ENCODE measurements at places on chromosomes 3 and 15.

- peak; percentile 0 for DNase-seq
Measured at GRCh38 chr3:65914740-65915367, 123.9 kb downstream of the MAGI1 start.

DNA sequence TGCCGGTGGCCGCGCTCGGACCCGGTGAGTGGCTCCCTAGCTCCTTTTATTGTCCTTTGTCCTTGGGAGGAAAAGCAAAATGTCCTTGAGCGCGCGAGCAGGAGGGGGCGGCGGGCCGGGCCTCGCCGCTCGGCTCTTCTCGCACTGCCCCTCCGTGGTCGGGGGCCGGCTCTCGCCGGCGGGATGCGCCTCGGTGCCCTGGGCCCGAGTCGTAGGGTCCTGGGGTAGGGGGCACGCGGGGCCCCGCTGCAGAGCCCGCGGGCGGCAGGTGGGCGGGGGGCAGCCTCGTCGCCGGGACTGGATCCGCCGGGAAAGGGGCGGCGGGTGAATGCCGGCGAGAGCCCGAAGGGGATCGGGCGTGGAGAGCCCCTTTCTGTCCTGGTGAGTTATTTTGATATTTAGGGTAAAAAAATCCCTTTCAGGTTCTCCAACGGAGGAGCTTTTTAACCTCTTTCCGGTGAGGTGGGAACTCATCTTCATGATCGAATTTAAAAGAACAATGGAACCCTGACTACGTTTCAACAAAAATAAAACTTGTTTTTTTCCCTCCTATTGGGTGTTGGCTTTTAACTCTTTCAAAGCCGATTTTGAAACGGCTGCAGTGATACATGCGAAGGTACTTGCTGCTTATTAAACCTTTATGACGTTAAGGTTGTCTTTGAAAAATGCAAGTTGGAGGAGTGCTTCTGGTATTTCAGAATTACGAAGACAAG, 16.8 kb upstream of the CHD2 start:
- DNase-seq: no peak

GRCh38 chr3:53804697-53805462, 41.3 kb downstream of the CHDH start:
- no peak for DNase-seq

GRCh38 chr15:92683511-92683834, 27.9 kb upstream of the FAM174B start:
- peak; percentile 31 for DNase-seq

GRCh38 chr3:14831916-14832450, 13.2 kb downstream of the FGD5 start:
- no peak for DNase-seq

GRCh38 chr3:62587579-62588031, 214.3 kb upstream of the FEZF2 start:
- DNase-seq: no peak

DNA sequence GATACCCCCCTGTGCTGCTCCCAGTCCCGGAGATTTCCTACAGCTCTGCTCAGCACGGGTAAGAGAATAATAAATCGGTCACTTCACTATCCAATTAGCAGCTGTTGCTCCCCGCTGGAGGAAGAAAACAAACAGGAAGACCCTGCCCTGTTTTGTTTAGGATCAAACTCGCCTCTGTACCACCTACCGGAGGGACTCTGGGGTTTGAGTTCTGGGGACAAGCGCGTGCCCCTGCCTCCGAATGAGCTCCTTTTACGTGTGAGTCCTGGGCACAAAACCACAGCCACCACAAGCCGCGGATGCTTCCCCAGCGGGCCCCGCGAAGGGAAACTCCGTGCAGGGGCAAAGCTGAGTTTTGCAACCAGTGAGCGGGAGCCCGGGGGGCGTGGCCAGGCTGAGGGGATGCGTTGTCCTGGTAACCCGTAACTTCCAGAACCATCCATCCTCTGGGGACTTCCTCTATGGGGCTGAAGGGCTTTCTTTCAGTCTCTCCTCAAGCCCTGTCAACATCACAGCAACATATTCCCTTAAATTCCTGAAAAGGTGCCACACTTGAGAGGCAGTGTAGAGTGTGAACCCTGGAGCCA, 315.7 kb upstream of the PROK2 start:
- peak; percentile 6 for DNase-seq

GRCh38 chr3:38721207-38721772, 71.8 kb upstream of the SCN5A start:
- DNase-seq: no peak

DNA sequence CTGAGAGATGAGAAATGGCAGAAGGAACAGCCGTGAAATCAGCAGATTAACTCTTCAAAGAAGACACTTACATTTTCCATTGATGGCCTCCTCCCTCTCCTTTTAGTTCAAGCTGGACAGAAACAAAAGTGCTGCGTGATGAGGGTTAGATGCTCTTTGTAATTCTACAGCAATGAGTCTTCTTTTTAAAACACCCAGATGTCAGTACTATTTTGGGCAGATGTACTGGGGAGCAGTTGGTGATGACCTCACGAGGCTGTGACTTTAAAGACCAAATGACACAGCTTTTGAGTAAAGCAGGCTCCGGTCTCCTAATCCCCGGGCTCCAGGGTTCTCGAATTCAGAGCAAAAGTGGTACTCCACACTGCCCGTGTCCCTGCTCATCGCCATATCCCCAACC, 198.2 kb downstream of the SLCO3A1 start:
- no peak for DNase-seq

DNA sequence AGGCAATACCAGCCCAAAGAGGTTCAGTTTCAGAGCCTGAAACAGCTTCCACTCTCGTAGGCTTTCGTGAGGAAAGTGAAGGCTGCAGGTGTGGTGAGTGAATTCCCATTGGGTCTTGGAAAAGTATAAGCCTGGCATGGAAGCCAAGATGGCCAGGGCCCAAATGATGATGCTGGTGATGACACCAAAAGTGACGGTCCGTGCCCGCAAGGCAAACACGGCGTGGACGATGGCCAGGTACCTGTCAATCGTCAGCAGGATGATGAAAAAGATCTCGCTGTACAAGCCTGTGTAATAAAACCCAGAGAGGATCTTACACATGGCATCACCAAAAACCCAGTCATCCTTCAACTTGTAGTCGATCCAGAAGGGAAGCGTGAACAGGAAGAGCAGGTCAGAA, 4.4 kb downstream of the CCR1 start:
- DNase-seq: no peak

GRCh38 chr15:88636050-88636449, 2.8 kb upstream of the ISG20 start:
- no peak for DNase-seq

DNA sequence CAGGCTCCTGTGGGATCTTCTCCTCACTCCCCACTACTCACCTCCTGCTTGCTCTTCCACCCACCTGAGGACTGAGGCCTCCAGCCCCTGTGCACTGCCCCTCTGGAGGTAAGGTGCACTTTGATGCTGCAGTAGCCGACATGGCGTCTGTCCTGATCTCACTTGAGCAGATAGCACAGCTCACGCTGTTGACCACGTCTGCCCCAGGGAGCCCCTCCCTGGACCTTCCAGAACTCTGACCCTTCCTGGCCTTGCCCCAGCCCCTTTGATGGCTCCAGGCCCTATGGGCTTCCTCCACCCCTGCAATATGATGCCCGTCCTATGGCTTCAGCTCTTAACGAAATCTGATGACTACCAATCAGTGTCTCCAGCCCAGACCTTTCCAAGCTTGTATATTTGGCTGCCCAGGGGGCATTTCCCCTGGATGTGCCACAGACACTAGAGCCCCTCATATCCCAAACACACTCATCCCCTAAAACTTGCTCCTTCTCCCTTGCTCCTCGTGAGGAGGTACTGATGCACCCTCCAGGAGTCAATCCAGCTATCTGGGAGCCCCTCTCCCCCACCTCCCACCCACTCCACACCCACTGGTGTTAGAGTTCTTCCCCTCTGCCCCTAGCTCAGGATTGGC, 27.1 kb downstream of the KY start:
- DNase-seq: no peak

DNA sequence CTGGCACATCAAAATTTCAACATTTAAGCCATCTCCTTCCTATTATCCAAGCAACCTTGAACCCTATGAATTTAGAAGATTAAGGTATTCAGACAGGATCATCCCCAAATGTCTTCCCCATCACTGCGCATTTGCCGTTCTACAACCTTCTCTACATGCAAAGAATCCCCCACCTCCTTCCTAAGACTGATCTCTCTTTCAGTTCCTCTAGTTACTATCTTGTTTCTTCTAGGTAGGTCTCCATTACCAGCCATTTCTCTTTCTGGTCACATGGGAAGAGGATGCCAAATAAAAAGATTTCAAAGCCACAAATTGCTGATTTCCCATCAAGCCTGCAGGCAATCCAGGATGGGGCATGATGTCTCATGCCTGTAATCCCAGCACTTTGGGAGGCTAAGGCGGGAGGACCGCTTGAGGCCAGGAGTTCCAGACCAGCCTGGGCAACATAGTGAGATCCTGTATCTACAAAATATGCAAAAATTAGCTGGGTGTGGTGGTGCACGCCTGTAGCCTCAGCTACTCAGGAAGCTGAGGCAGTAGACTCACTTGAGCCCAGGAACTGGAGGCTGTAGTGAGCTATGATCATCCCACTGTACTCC, 29.7 kb upstream of the MTMR10 start:
- no peak for DNase-seq

GRCh38 chr3:112606098-112606497, 34.8 kb downstream of the CCDC80 start:
- DNase-seq: no peak

DNA sequence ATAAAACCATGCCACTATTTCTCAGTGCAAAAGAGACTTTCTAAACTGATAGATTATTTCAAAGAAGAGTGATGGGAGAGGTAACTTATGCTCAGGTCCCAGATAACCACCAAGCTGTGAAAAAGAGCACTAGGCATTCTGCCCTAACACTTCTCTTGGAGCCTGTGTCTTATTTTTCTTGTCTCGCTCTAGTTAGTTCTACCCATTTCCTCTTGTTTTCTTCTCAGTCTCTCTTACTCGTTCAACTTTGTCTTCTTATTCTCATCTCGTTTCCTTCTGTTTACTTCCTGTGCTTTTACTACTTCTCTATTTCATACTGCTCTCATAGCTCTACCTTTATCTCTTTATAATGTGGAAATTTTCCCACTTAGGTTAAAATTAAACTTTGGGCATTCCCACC, 91.8 kb upstream of the CGNL1 start:
- DNase-seq: no peak

- DNase-seq: no peak
Measured at GRCh38 chr15:46941241-46941640, 776.1 kb upstream of the SEMA6D start.

All from NCI-H146 (cell line).